ENCODE measurements at places on chromosomes 1 and 21. TPM values are rescaled to one million over a fixed set of nuclear protein-coding genes. Genes with fewer than 3 reads are reported as not detected.
A peak's percentile ranks its signal among the peaks of the same experiment; 100 is the strongest.

GRCh38 chr1:16718908-16719533 lies 21.3 kb upstream of the RNU1-4 start:
- H3K27ac ChIP-seq = no peak overlapping the region
- no peaks in the 10 kb centered on the region for H3K4me1 ChIP-seq
- no peaks in the 10 kb centered on the region for H3K36me3 ChIP-seq
- peaks cover 53% of the 10 kb centered on the region for H3K27me3 ChIP-seq

- H3K36me3 ChIP-seq = peaks cover 4% of the 10 kb centered on the region
- H3K4me1 ChIP-seq = no peaks in the 10 kb centered on the region
- H3K27me3 ChIP-seq = peaks cover 96% of the 10 kb centered on the region
- no peak for DNase-seq
Measured at GRCh38 chr1:18632783-18633421, 2.3 kb downstream of the PAX7 start.

DNA sequence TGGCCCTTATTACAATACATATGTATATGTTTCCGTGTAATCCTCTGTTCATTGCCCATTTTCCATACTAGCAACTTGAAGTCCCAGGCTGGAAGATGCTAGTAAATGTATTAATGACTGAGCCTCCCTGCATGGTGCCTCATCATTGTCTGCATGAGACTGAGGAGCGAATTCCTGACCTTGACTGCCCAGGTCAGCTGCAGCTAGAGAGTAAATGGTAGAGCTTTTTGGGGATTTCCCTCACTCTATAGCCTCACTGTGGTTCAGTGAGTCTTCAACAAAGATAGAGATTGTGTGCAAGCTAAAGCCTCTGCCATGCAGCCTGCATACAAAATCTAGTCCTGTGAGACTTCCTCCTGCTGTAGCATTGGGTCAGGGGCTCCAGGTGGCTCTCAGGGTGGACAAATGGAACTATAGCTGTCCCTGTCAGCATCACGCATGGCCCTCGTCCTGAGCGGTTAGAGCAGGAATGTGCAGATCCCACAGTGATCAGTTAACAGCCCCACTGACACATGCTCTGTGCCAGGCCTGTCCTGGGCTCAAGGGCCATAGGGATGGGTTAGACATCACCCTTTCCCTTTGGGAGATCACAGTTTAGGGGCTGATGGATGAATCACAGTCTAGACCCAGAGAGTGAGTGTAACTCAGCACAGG lies 741.7 kb downstream of the MATN1 start:
- no peak overlapping the region for H3K4me3 ChIP-seq
- H3K36me3 ChIP-seq = no peaks in the 10 kb centered on the region
- H3K4me1 ChIP-seq = no peaks in the 10 kb centered on the region

- no peaks in the 10 kb centered on the region for H3K36me3 ChIP-seq
- H3K4me1 ChIP-seq = no peaks in the 10 kb centered on the region
- no peak overlapping the region for H3K27ac ChIP-seq
- peaks cover 15% of the 10 kb centered on the region for H3K27me3 ChIP-seq
- DNase-seq = no peak
Measured at GRCh38 chr1:171366816-171367215, 52.8 kb downstream of the FMO4 start.

Gene COL6A1
- 5.4 TPM for total RNA-seq

DNA sequence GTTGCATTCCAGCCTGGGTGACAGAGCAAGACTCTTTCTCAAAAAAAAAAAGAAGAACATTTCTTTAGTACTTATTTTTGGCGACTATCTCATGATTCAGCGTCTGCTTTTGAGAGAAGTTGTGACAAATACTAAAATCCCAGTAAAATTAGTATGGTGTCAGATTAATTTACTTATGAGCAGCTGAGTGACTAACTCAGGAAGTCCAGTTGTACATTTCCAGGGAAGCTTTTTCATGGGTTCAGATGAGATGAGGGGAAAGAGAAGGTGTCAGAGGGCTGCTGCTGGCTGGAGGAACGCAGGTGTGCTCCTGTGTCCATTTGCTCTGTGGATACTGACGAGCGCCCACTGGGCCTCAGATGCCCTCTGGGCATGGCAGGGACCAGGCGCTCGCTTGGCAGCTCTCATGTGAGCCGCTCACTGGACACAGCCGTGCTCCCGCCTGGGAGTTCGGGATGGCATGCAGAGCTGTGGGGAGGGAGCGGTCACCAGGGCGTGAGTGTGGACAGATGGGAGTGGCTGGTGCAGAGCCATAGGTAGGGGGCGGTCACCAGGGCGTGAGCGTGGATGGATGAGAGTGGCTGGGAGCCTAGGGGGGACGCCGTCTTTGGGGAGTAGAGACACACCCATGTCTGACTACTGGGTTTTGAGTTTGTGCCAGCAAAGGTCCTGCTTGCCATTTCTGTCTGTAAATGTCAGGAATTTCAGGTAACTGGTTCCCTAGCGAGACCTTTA lies 55.0 kb downstream of the ADARB1 start:
- H3K4me1 ChIP-seq = peaks cover 20% of the 10 kb centered on the region
- no peaks in the 10 kb centered on the region for H3K36me3 ChIP-seq
- no peaks in the 10 kb centered on the region for H3K27me3 ChIP-seq
- DNase-seq = no peak
- no peak overlapping the region for H3K27ac ChIP-seq

DNA sequence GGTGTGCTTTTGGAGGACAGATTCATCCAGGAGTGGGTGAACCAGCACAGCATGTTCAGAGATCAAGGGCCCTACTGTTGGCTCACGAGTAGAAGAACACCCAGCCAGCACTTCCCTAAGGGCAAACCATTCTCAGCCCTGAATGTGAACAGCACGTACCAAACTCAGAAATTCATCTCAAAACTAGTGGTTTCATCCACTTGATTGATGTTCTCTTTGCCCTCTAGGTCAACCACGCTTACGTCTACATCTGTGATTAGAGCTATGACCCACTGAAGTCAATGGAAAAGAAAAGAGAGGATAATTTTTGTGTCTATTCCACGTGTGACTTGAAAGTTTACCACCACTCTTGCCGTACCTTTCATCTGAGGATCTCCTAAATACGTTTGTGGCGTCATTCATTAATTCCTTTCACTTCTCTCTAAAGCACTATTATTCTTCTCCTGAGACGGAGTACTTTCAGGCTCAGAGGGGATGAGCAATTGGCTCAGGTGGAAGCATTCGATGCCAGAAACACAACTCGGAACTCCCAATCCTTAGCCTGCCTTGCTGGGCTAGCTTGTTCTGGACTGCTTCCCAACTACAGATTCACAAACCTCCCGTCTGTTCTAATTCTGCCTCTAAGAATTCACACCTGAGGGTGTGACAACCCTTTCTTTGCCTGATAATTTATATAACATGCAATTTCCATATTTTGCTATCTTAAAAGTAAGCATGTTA lies 57.3 kb upstream of the HIVEP3 start:
- H3K36me3 ChIP-seq = peaks cover 7% of the 10 kb centered on the region
- DNase-seq = no peak
- no peaks in the 10 kb centered on the region for H3K27me3 ChIP-seq
- peaks cover 19% of the 10 kb centered on the region for H3K4me1 ChIP-seq
- no peak overlapping the region for H3K4me3 ChIP-seq
- no peak overlapping the region for H3K27ac ChIP-seq

- H3K4me1 ChIP-seq = peaks cover 12% of the 10 kb centered on the region
- no peaks in the 10 kb centered on the region for H3K27me3 ChIP-seq
- peaks cover 26% of the 10 kb centered on the region for H3K36me3 ChIP-seq
- H3K27ac ChIP-seq = no peak overlapping the region
Measured at GRCh38 chr1:25967308-25967707, 30.6 kb downstream of the PAFAH2 start.

GRCh38 chr21:45074818-45075595 lies 627 bp downstream of the ADARB1 start:
- H3K4me1 ChIP-seq = peaks cover 48% of the 10 kb centered on the region
- H3K4me3 ChIP-seq = peak overlapping the region; percentile 76
- DNase-seq = no peak

GRCh38 chr1:233327651-233328141 lies at the start of gene MAP3K21:
Gene MAP3K21 (plus strand): TSS chr1:233327724. CDS start chr1:233328029, 305 bp downstream.
- DNase-seq = no peak
- H3K4me1 ChIP-seq = peaks cover 8% of the 10 kb centered on the region
- H3K27me3 ChIP-seq = peaks cover 22% of the 10 kb centered on the region
- peaks cover 1% of the 10 kb centered on the region for H3K36me3 ChIP-seq
- no peak within 1 kb of the TSS for H3K27ac ChIP-seq

DNA sequence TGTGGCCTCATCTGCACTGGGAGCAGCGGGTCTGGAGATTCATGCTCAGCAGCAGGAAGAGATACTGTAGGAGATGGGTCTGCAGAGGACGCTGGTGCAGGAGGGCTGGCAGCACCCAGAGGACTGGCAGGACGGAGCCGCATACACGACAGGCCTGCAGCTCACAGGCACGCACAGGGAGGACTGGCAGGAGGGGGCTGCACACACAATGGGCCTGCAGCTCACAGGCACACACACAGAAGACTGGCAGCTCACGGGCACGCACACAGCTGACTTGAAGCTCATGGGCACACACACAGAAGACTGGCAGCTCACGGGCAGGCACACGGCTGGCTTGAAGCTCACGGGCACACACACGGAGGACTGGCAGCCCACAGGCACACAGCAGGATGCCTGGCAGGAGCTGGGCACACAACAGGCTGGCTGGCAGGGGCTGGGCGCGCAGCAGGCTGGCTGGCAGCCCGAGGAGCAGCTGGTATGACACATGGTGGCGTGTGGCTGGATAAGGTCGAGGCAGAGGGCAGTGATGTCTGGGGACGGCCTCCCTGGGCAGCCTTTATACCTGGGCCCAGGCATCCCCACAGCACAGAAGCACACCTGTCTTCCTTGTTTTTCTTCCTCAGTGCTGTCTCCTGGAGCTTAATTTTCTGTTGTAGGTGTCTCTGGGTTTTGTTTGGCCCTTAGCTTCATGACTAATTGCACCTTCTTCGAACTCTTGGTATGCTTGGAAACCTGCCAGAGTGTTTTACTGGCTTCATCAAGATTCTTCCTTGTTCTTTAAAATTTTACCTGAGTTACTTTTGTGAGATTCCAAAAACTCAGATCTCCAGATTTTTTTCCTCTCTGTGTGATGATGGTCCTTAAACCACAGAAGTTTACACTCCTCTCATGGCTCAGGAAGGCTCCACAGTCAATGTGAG lies at the start of gene KRTAP12-2:
Gene KRTAP12-2 (minus strand): TSS at position 527 of the 920 bp plus-strand sequence. CDS start 41 bp downstream, at position 486.
- peaks cover 20% of the 10 kb centered on the region for H3K27me3 ChIP-seq
- H3K4me1 ChIP-seq = no peaks in the 10 kb centered on the region
- no peak within 1 kb of the TSS for H3K27ac ChIP-seq
- no peak for DNase-seq
- peaks cover 11% of the 10 kb centered on the region for H3K36me3 ChIP-seq

All from activated CD8-positive, alpha-beta memory T cell treated with anti-CD3 and anti-CD28 coated beads, Interleukin-2, amount 10 ng/mL, durations not matched to agents 7 days and 5 days (primary cell).